ENCODE measurements at places on chromosomes 5 and 9.
A peak's percentile ranks its signal among the peaks of the same experiment; 100 is the strongest.

DNA sequence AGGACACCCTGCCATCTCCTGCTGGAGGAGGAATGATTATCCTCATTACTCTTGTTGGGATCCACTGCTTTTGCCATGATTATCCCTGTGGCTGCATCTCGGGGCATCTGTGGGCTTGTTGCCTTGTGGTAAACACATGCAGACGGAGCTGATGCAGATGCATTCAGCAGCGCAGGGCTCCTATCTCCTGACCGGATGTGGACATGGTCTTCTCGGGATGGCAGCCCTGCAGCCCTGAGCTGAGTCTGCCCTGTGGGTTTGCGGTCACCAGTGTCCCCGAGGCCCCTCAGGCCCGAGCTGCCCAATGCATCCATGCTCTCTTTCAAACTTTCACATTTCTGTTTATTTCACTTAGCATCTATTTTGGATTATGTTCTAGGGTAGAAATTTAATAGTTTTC is 250.4 kb upstream of the IRX1 start:
- no peak for DNase-seq

DNA sequence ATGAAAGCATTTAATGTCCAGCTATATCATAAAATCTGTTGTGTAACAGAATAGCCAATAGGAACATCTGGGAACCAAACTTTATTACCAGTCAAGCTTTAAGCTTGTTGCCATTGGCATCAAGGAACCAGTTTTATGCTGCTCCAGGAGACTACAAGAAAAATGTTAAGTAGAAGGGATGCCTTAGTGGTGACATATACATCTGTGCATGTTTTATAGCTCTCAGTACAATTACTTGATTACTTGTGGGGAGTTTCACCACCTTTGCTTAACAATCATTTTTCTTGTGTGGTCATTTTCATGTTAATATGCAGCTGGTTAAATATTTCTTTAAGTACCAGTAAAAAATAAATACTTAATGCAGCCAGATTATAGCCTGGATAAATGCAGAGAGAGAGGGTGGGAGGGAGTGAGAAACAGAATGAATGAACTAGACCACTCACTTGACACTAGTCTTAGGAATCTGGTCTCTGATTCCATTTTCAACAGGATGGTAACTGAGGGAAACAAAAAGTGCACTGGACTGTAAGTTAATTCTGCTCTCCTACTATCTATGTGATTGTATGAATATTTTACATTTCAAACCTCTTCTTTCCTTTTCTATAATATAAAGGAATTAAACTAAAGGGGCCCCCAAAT is 35.7 kb upstream of the LURAP1L start:
- peak; percentile 67 for DNase-seq

DNA sequence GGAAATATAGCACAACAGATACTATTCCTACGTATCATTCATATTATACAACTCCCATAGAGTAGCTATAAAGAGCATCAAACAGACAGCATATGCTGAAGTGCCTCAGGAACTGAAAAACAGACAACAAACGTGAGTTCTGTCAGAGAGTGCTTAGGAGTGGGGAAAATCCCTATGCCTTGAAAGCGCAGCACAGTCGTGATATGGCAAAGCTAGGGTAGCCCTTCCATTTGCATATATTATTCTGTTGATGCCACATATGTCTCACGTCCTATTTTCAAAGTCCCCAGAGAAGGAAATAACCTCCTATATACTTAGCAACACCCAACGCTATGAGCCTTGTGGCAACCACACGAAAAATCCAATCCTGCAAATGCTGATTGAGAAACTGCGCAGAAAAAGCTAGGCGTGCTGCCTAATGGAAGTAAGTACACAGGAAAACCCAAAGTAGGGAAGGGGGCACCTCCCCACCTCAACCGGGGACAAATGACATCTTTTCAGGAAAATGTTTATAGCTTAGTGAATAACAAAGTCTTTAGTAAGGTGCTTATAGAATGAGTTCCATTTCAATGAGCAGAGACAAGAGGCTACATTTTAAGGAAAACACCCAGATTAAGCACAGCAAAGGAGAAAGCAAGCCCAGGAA is 105.1 kb downstream of the MED10 start:
- no peak for DNase-seq

- DNase-seq: peak; percentile 3
These were observed 8.3 kb downstream of the CDK5RAP2 start for GRCh38 chr9:120571443-120572257.

DNA sequence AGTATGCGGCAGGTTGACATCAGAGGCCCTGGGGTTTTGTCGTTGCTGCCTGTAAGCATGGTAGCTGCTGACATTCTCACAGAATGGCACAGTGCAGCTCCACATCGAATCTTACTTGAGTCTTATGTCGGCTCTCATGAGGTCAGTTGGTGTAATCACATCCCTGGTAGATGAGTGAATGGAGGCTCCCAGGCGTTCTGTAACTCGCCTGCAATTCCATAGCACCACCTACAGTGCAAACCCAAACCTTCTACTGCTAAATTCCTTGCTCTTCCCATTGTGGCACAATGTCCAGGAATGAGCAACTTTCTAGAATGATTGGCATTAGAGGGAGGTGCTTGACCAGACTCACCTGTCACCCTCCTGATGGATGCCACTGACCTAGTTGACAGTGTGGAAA is 578.4 kb downstream of the CCDC171 start:
- DNase-seq: peak; percentile 75

DNA sequence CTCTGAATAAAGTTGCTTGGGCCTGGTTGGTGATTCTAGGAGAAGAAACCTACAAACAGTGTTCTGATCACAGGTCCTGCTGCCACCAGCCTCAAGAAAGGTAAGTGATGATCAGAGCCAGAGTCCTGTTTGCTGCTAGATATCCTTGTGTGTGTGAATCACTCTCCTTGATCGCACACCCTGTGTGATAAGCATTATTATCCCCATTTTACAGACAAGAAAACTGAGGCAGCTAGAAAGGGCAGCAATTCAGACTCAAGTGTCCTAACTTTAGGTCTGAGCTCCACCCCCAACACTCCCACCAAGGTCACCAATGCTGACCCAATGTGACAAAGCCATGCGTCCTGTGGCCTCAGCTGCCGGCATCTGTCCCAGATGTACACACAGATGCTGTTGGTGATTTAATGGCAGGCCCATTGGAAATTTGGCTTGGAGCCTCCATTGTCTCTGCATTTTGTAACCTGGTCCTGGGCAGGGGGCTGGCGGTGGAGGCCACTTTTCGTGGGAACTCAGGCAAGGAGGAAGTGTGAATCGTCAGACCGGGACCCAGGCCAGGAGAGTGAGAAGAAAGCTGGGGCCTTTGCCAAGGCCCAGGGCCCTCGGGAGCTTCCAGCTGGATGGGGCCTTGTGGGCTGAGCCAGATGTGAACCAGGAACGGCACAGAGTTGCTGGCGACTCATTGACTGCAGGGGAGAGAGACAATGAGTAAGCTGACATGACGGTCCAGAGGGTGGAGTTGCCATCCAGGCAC is 29.8 kb upstream of the GGTA1 start:
- peak; percentile 97 for DNase-seq

GRCh38 chr9:107079589-107079988 is 203.5 kb upstream of the RAD23B start:
- no peak for DNase-seq

GRCh38 chr9:122446819-122447484 is 30.8 kb downstream of the OR1J1 start:
- DNase-seq: peak; percentile 25

- DNase-seq: no peak
These were observed 1266.2 kb upstream of the CDH18 start for GRCh38 chr5:21254161-21254560.

DNA sequence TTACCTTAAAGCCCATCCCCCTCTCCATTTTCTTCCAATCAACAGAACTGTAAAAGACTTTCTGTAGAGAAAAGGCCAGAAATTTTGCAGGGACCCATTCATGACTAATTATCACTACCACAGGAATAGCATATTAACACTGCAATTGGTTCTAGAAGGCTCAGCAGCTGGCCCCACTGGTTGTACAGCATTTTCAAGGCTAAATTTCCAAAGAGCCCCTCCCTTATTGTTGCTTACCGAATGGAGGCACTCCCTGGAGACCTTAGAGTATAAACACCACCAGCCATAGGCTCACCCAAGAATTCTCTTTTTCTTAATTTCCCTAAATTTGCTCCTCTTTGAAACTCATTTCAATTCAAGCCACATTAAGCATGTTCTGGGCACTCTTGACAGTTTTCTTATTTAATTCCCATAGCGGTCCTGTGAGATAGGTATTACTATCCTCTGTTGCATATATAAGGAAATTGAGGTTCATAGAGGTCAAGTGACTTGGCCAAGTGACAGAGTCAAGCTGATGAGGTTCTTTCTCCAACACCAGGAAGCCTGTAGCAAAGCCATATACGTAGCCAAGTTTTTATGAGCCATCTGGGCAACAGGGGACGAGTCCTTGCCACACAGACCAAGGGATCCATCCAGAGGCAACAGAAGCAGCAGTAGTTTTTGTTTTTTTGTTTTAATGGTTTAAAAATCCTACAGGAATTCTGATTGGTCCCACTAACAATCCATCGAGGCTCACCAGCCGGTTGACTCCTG is 83.9 kb upstream of the NR5A1 start:
- DNase-seq: no peak

DNA sequence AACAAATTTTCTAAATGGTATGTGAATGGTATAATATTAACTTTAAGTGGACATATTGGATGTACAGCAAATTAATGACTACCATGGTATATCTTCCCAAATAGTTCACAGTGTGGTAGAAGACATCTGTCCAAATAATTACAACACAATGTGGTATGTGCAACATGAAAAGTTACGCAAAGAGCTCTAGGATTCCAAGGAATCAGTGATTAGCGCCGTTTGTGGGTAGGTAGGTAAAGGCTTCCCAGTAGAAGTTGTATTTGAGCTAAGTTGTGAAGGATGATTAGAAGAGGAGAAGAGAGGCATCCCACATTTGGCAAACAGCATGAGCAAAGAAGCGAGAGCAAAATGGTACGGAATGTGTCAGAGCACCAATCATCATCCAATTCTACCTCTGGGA is 14.3 kb upstream of the KLF9 start:
- DNase-seq: no peak

- DNase-seq: no peak
These were observed 5.7 kb downstream of the NFIB start for GRCh38 chr9:14307989-14308852.

DNA sequence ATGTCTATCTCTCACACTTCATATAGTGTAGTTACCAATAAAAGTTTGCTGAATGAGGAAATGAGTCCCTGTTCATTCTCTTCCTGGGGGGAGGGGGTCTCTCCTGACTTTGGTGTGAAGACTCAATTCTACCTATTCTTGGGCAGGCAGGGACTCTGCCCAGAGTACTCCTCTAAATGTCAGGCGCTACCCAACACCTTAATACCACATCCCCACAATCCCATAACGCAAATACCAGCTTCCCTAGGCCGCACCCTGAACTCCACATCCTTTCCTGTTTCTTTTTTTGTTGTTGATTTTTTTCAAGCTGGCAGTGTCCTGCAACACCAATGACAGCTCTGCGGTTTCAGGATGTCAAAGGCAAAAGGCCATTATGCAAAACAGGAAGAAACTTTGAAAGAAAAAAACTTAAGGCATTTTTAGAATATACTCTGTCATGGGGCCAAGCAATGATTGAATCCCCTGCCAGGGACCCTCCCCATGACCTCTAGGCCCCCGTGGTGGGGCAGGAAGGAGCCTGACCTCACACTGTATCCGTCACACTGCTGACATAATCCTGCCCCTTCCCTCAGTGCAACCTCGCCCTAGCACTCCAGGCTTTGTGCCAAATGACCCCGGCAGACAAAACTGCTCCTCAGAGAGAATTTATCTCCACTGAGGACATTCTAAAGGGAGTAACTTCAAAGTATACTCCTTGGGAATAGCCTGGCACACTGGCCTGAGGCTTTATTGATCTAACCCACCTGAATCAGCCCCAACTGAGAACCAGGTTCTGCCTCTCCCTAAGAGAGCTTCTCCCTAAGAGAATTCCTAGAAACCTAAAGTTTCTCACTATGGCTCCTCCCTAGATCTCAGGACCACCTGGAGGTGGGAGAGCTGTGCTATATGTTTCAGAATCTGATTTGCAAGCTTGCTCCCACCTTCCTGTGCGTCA is 8.0 kb downstream of the B4GALT1 start:
- no peak for DNase-seq

DNA sequence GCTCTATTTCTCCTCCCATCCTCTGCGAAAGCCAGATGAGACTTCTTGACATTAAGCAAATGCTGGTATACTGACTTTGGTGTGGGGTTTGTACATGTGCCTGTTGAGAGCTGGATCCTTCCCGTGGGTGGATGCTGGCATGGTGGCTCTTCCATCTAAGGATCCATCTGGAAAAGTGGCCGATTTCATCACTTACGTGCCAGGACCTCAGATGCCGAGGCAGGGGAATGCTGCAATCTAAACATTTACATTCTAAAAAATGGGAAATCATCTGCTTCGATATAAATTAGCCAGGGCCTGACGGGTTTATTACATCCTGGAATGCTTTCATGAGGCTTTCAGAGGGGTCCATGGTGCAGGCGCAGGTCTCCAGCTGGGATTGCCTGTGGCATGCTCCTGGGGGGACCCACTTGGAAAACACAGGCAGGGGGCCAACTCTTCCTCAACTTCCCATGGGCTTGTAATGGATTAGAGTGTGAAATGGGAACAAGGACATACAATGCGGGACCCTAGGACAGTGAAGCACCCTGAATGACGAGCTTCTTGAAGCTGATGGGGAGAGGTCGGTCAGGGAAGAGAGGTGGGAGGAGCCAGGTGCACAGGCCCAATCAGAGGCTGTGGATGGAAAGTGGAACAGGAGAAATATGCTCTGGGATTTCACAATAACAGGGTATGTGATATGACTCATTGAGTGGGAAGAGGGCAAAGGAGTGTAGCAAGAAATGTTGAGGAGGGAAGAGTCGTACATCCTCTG is 105.5 kb upstream of the PITX1 start:
- DNase-seq: peak; percentile 92

GRCh38 chr5:100595152-100595811 is 60.1 kb downstream of the FAM174A start:
- DNase-seq: peak; percentile 94

Measured in fibroblast of upper back skin (primary cell).